ENCODE measurements at places on chromosomes 2 and 18. TPM values are rescaled to one million over a fixed set of nuclear protein-coding genes. Genes with fewer than 3 reads are reported as not detected.
A peak's percentile ranks its signal among the peaks of the same experiment; 100 is the strongest.

Gene SPC25
- total RNA-seq, result 11.2 TPM

DNA sequence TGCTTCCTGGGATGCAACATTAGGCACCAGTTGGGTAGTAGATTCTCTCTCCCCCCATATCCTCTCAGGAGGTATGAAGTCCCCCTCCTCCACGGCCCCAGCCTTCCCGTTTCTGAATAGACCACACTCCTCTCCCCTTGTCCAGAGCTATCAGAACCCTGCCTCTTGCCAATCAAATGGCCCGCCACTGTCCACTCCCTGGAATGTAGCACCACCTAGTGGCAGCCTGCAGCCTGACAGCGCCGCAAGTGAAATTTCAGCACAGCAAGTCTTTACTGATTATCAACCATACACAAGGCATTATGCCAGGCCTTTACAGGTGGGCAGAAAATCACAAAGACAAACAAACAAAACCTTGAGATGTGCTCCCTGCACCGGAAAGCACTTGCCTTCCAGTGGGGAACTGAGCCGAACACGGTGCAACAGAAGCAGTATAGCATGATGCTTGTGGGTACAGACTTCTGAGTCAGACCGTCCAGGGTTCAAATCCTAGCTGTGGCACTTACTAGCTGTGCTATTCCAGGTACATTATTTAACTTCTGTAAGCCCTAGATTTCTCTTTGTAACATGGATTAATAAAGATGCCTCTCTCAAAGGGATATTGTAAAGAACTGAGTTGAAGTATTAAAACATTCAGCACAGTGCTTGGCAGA lies 174.0 kb downstream of the SMAD2 start:
- no peaks in the 10 kb centered on the region for H3K27me3 ChIP-seq
- no peak overlapping the region for H3K4me3 ChIP-seq
- H3K4me1 ChIP-seq, result no peaks in the 10 kb centered on the region
- peak; percentile 80 for DNase-seq
- no peaks in the 10 kb centered on the region for H3K36me3 ChIP-seq
- no peak overlapping the region for H3K27ac ChIP-seq

GRCh38 chr2:23249348-23249747 lies 135.6 kb upstream of the KLHL29 start:
- no peaks in the 10 kb centered on the region for H3K27me3 ChIP-seq
- DNase-seq, result no peak
- no peak overlapping the region for H3K27ac ChIP-seq
- no peak overlapping the region for H3K4me3 ChIP-seq
- no peaks in the 10 kb centered on the region for H3K36me3 ChIP-seq
- H3K4me1 ChIP-seq, result no peaks in the 10 kb centered on the region

GRCh38 chr18:23356915-23357601 lies 96.0 kb upstream of the RIOK3 start:
- no peaks in the 10 kb centered on the region for H3K27me3 ChIP-seq
- H3K4me1 ChIP-seq, result peaks cover 21% of the 10 kb centered on the region
- peak overlapping the region; percentile 76 for H3K27ac ChIP-seq
- H3K36me3 ChIP-seq, result no peaks in the 10 kb centered on the region
- no peak overlapping the region for H3K4me3 ChIP-seq

DNA sequence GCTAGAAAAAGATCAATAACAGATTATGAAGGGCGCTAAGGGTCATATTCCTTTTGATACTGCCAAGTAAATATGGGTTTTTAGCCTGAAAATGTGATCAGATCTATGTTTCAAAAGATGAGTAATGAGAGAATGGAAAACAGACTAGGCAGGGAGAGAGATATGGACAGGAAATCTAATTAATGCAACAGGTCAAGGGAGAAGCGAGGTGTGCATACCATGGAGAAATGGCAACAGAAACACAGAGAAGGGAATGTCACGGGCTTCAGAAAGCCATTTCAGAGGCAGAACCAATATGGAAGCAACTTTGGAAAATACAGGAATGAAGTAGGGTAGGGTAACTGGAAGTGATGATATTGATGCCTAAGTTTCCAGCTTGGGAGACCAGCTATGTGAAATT lies 69.3 kb downstream of the SIGLEC15 start:
- H3K4me3 ChIP-seq, result no peak overlapping the region
- H3K4me1 ChIP-seq, result no peaks in the 10 kb centered on the region
- H3K27me3 ChIP-seq, result no peaks in the 10 kb centered on the region

DNA sequence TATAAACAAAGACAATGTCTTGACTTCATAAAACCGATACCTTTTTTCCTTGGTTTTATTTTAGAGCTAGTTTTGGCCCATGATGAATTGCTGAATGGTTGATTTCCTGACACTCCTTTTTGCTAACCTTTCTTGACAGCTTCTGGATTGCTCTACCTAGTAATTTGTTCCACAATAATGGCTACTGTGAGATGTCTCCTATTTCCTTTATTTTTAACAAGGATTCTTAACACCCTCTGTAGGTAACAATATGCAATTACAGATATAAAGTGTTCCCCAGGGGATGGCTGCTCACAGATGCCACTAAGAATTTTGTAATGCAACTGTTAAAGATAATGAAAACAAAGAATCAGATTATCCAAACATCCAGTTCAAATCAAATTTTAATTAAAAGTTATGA lies 100.8 kb upstream of the ATP5MC3 start:
- H3K27ac ChIP-seq, result no peak overlapping the region
- no peak overlapping the region for H3K4me3 ChIP-seq
- H3K4me1 ChIP-seq, result no peaks in the 10 kb centered on the region
- H3K36me3 ChIP-seq, result no peaks in the 10 kb centered on the region
- DNase-seq, result peak; percentile 26

DNA sequence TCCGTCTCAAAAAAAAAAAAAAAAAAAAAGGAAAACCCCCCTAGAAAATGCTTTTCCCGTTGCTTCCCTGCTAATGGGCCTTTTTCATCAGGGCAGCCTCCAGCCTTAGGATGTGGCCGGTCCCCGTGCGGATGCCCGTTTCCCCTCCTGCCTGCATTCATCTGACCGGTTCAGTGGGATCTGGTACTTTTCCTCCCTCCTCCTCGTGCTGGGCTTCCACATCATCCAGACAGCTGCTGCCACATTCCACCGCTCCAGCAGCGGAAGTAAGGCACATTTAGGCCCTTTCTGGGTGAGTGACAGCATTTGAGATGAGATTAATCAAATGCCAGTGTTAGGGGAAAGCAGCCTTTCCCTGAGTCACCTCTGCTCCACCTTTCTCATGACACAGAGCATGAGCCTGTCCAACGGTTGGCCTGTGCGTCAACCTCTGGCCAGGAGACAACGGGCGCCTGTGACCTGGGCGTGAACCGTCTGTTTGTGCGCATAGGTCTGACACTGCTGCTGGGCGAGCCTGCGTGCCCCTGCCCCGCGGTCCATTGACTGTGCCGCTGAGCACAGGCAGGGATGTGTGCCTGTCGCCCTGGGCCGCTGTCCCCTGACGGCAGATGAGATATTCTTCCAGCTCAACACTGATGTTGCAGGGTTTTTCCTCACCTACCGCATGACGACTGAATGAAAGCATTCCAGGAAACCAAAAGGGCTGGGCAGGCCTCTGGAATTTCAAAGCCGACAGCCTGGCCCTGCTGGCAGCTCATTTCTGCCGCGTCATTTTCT lies 174.0 kb downstream of the TGIF1 start:
- peak overlapping the region; percentile 97 for H3K27ac ChIP-seq
- no peaks in the 10 kb centered on the region for H3K36me3 ChIP-seq
- no peak overlapping the region for H3K4me3 ChIP-seq

Data from hepatocyte (in vitro differentiated cells).